Type B pancreatic cell (in vitro differentiated cells): ENCODE measurements at places on chromosomes 13 and 19. TPM values are rescaled to one million over a fixed set of nuclear protein-coding genes. Genes with fewer than 3 reads are reported as not detected.

- H3K4me1 ChIP-seq: peaks cover 5% of the 10 kb centered on the region
- no peaks in the 10 kb centered on the region for H3K36me3 ChIP-seq
- H3K27me3 ChIP-seq: no peaks in the 10 kb centered on the region
- no peak overlapping the region for H3K4me3 ChIP-seq
These were observed 1320.2 kb upstream of the PCDH9 start for GRCh38 chr13:68550330-68550729.

GRCh38 chr13:24693862-24694471 lies 13.8 kb downstream of the ATP12A start:
- no peaks in the 10 kb centered on the region for H3K36me3 ChIP-seq
- H3K4me3 ChIP-seq: peak overlapping the region; percentile 15
- H3K27me3 ChIP-seq: peaks cover 36% of the 10 kb centered on the region

- H3K4me3 ChIP-seq: no peak overlapping the region
- no peaks in the 10 kb centered on the region for H3K4me1 ChIP-seq
- no peaks in the 10 kb centered on the region for H3K27me3 ChIP-seq
- H3K36me3 ChIP-seq: no peaks in the 10 kb centered on the region
- no peak for DNase-seq
- no peak overlapping the region for H3K27ac ChIP-seq
These were observed 1011.6 kb downstream of the PCDH9 start for GRCh38 chr13:66218583-66218982.

DNA sequence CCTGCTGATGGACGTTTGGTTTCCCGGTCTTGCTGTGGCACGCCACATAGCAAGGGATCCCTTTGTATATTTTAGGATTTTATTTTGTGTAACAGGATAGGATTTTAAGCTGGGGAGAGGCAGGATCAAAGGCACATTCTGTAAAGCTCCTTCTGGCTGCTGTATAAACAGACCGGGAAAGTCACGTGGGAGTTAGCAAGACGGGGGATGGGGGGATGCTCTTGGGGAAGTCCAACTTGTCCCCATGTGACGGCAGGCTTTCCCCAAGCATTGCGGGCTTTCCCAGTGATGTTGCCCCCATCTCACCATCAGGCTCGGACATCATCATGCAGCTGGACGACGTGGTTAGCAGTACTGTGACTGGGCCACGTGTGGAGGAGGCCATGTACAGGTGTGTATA lies 5.8 kb downstream of the QTRT1 start:
- DNase-seq: no peak
- no peaks in the 10 kb centered on the region for H3K27me3 ChIP-seq
- no peaks in the 10 kb centered on the region for H3K36me3 ChIP-seq
- peaks cover 4% of the 10 kb centered on the region for H3K4me1 ChIP-seq
- no peak overlapping the region for H3K4me3 ChIP-seq

GRCh38 chr13:82147526-82147925 lies 1734.7 kb downstream of the SLITRK1 start:
- no peak overlapping the region for H3K27ac ChIP-seq
- H3K4me1 ChIP-seq: no peaks in the 10 kb centered on the region
- DNase-seq: no peak
- no peaks in the 10 kb centered on the region for H3K36me3 ChIP-seq
- no peak overlapping the region for H3K4me3 ChIP-seq

DNA sequence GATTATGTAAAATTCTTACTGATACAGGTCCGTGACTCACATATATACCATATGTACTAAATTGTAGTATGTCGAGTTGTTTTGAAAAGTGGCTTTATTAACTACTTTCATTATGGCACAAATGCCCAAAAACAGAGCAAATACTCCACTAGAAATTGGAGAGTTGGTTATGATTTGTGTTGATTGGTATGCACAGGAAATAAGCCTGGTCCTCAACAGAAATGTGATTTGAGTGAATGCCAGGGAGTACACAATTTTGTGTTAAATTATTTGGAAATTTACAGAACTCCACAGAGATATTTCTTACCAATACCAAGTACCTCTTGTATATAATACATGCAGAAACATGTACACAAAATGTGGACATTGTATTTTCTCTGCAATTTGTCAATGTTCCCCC lies 676.7 kb downstream of the PCDH9 start:
- H3K27ac ChIP-seq: no peak overlapping the region
- H3K27me3 ChIP-seq: no peaks in the 10 kb centered on the region
- H3K4me3 ChIP-seq: no peak overlapping the region

- H3K27ac ChIP-seq: no peak overlapping the region
- peaks cover 22% of the 10 kb centered on the region for H3K27me3 ChIP-seq
- peaks cover 4% of the 10 kb centered on the region for H3K4me1 ChIP-seq
- DNase-seq: no peak
- no peak overlapping the region for H3K4me3 ChIP-seq
These were observed 106.5 kb downstream of the TEX26 start for GRCh38 chr13:31038834-31039552.

- no peaks in the 10 kb centered on the region for H3K36me3 ChIP-seq
- H3K4me3 ChIP-seq: peak overlapping the region; percentile 15
- H3K27ac ChIP-seq: peak overlapping the region; percentile 32
These were observed 473 bp downstream of the TMIGD2 start for GRCh38 chr19:4301590-4302242.

GRCh38 chr13:39586958-39587605 lies 15.9 kb downstream of the LHFPL6 start:
- no peak overlapping the region for H3K27ac ChIP-seq
- peaks cover 5% of the 10 kb centered on the region for H3K27me3 ChIP-seq
- no peak for DNase-seq
- peaks cover 8% of the 10 kb centered on the region for H3K4me1 ChIP-seq
- no peak overlapping the region for H3K4me3 ChIP-seq
- peaks cover 14% of the 10 kb centered on the region for H3K36me3 ChIP-seq

DNA sequence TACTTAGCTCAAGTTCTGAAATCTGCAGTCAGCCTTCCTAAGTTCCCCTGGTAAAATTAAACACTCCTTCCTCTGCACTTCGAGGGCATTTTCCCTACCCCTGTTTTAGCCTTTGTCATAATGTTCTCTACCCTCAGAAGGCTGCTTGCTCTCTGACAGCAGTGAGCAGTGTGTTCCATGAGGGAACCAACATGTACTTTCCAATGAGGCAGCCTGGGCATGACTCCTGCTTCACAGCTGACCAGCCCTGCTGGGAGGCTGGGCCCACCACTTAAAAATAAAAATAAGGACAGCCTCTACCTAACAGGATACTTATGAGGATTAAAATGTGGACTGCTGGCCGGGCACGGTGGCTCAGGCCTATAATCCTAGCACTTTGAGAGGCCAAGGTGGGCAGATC lies 26.4 kb downstream of the RUBCNL start:
- H3K4me1 ChIP-seq: peaks cover 7% of the 10 kb centered on the region
- H3K27me3 ChIP-seq: no peaks in the 10 kb centered on the region
- H3K36me3 ChIP-seq: no peaks in the 10 kb centered on the region
- DNase-seq: no peak

- DNase-seq: no peak
- H3K4me1 ChIP-seq: no peaks in the 10 kb centered on the region
- no peak overlapping the region for H3K27ac ChIP-seq
- H3K4me3 ChIP-seq: no peak overlapping the region
- no peaks in the 10 kb centered on the region for H3K36me3 ChIP-seq
These were observed 350.0 kb downstream of the DACH1 start for GRCh38 chr13:71517004-71517403.

DNA sequence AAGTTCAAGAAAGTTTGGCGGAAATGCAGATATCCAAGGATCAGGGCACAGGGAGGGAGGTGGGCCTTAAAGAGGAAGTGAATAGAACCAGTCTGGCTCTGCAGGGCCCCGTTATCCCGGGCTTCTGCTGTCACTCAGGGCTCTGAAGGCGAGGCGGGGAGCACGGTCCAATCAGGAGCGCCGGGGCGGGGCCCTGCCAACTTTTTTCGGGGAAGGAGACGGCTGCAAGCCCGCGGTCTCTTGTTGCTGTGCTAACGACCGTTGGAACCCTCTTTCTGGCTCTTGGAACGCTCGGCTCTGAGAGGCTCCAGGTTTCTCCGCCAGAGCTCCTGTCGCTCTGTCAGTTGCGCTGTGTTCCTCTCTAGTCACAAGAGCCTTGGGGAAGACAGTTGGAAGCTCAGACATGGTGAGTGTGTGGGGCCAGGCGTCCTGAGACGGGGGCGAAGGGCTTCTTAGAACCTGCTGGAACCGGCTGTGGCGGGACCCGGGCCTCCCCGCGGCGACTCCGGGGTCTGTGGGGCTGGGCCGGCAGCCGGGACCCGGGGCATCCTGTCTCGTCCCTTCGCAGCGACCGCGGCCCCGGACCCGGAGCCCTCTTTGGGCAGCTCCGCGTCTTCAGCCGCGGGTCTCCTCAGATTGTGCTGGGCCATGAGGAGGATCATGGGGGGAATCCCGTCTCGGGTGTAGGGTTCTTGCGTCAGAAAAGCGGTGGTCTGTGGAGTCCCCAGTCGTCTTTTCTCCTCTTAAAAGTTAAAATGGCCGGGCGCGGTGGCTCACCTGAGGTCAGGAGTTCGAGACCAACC lies 27.7 kb downstream of the ZNF844 start:
- H3K27ac ChIP-seq: peak overlapping the region; percentile 56
- peak overlapping the region; percentile 87 for H3K4me3 ChIP-seq
- H3K27me3 ChIP-seq: no peaks in the 10 kb centered on the region

The USHBP1 gene
- 0.29 TPM in 1 of 2 replicates, not detected in the other for total RNA-seq

The GRIN3B gene
- total RNA-seq: 0.65 and 1.00 TPM in 2 replicates

The NCAN gene
- total RNA-seq: 0.07 and 0.80 TPM in 2 replicates

The FIZ1 gene
- 18.4 and 22.4 TPM in 2 replicates for total RNA-seq

The PROZ gene
- total RNA-seq: not detected in 2 replicates
